ENCODE measurements at places on chromosomes 4 and X.
A peak's percentile ranks its signal among the peaks of the same experiment; 100 is the strongest.

DNA sequence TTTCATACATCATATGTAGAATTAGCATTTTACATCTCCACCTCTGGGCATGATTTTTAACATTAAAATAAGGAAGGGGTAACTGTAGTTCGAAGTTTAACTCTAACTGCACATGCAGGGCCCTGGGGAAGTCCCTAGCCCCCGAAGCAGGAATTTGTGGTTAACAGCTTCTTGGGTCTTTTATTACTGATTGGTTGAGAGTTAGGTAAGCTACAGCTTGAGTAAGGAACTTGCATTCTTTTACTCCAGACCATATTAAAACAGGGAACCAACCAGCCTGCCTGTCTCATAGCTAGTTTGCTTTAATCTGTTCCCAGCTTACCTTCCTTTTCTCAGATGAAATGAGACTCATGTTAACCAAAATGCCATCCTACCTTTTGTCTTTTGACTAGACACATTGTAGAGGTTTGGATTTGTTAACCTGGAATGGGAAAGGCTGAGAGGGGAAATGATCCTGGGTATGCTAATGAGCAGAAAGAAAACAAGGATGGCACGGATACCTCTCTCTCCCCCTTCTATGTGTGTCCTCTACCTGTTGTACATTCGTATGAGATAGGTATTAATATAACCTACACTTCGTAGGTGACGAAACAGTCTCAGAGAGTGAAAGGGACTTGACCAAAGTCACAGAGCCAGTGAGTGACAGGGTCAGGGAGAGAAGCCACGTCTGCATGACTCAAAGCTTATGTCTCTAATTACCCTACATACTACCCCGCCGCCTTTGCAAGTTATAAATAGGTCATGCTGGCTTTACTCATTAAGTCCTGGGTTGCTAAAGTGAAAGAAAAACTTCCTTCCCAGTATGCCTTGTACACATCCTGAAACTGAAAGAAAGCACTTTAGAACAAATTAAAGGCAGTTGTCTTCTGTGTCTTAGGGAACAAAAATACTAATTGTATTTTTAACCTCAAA, 119.5 kb upstream of the AFF2 start:
- peak; percentile 69 for DNase-seq

- peak; percentile 16 for DNase-seq
Measured at GRCh38 chr4:6582889-6583490, 8.0 kb downstream of the MAN2B2 start.

- DNase-seq: no peak
Measured at GRCh38 chr4:3729882-3730226, 36.3 kb upstream of the ADRA2C start.

DNA sequence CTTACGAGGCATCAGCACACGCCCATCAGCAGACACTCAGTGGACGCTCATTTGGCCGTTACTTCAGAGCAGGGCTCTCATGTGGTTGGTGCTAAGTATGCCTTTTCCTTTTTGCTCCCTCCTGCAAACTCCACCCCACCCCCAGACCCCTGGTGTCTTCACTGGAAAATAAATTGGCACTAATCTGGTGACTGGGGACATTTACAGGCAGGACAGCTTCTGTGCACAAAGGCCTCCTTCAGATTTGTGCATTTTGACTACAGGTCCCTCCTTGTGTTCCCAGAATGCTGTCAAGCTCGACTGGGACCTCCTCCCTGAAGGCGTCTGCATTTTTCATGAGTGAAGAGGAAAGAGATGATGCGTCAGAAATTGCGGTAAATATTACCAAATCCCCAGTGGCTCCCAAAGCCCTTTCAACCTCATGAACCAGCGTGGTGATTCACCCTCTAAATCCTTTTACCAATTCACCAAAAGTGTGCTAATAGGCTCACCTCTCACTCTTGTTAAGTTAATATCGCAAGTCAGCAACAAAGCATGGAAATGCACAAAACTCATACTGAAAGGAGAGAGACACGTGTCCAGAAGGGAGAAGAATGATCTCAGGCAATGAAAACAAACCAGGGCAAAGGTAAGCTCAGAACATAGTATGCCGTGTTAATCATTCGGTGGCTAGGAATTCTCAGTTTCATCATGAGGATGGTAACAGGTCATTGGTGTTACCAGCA, 119.0 kb downstream of the NKX6-1 start:
- DNase-seq: no peak

- DNase-seq: no peak
Measured at GRCh38 chrX:42220083-42220482, 296.7 kb upstream of the CASK start.

- DNase-seq: peak; percentile 19
Measured at GRCh38 chr4:103400405-103400804, 202.3 kb upstream of the CENPE start.

DNA sequence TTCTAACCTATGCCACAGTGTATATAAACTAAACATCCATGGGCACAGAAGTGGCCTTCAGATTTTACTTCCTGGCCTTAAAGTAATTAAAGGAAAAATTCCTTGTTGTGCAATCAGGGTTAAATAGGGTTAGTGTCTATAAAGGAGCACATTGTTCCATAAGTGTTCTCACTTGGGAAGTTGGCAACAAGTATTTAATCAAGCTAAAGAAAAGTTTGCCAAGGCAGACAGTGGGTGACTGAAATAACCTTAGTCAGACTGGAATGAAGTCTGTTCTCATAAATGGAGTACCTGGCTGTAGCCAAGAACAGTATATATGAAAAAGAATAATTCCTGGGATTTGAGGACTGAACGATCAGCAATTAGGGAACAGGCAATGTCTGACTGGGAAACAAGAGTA, 213.6 kb downstream of the HTR2C start:
- no peak for DNase-seq

GRCh38 chr4:42101446-42101975, 50.9 kb downstream of the BEND4 start:
- no peak for DNase-seq

GRCh38 chrX:9875801-9876200, 89.6 kb downstream of the SHROOM2 start:
- DNase-seq: no peak

DNA sequence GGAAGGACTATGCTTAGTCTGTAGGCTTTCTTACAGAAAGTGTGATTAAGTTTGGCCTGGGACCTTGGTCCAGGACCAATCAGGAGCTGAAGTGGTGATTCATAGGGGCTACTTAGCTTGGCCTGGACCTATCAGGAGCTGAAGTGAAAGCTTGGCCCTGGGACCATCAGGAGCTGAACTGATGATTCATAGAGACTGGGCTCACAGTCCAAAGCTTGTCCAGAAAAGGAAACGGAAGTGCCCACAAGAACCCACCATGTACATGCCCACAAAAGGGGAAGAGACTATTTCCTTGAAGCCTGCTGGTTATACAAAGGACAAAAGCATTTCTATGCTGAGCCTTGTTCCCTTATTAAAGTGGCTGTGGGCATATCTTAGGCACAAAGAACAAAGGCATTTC, 12.6 kb downstream of the TENT5D start:
- DNase-seq: peak; percentile 67

DNA sequence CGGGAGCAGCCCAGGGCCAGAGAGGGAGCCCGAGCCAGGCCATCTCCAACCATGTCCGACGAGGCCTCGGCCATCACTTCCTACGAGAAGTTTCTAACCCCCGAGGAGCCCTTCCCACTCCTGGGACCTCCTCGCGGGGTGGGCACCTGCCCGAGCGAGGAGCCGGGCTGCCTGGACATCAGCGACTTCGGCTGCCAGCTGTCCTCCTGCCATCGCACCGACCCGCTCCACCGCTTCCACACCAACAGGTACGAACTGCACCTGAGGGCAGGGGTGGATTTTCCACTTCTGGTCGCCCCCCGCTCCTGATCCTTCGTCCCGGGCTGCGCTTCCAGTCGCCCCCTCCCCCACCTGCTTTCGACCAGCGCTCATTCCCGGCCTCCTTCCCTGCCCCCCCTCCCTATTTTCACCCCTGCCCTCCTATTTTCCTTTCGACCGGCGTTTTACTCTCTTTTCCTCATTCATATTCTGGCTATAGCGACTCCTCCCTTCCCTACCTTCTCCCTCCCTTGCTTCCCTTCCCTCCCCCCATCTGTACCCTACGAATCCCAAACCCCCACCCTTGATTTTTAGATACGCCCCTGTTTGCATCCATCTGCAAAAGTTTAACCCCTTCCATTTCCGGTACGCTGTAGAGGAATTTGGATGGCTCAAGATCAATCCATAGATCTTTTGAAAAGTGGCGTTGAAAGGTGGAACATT, 633 bp downstream of the FAM199X start:
- DNase-seq: peak; percentile 12

GRCh38 chr4:124322234-124323065, 390.1 kb downstream of the ANKRD50 start:
- DNase-seq: peak; percentile 76

- DNase-seq: peak; percentile 71
Measured at GRCh38 chrX:43552156-43552555, 103.9 kb upstream of the MAOA start.

DNA sequence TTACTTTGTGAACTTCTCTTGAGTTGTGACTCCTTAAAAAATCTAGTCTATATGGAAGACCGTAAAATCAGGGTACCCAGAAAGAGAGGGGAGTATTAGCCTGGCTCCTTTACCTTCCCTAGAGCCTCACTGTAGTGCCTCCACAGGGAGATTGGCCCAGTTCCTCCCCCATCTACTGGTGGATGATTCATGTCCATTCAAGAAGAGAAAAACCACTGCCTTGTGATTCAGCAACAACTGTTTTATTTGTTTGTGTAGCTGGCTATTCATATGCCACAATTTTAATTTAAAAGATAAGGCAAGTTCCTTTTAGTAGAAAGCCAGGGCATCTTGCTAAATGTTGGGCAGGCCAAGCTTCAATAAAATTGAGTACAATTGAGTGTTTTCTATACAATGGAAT, 221.8 kb upstream of the KCNIP4 start:
- peak; percentile 13 for DNase-seq

DNA sequence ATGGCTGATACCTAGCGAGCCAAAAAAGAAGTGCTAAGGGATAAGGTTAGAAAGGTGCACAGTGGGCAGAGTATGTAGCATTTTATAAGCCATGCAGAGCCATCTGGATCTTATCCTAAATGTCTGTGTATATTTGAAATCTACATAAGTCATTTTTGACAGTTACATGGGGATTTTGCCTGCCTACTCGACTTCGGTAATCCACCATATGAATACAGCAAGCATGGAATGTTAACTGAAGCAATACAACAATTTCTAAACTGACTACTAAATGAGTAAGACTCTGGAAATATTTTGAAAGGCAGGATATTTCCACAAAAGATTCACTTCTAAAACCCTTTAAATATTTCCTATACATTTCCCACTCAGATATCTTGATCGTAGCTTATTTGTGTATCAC, 122.5 kb downstream of the KCNIP4 start:
- DNase-seq: no peak

GRCh38 chr4:125191232-125191631, 123.5 kb upstream of the FAT4 start:
- DNase-seq: no peak

- DNase-seq: no peak
Measured at GRCh38 chr4:137738375-137738990, 206.2 kb upstream of the PCDH18 start.

GRCh38 chr4:27057053-27057452, 196.4 kb downstream of the STIM2 start:
- DNase-seq: no peak

- DNase-seq: no peak
Measured at GRCh38 chr4:15042529-15043167, 40.4 kb downstream of the CPEB2 start.

- no peak for DNase-seq
Measured at GRCh38 chrX:153938226-153938786, 3.5 kb upstream of the NAA10 start.

DNA sequence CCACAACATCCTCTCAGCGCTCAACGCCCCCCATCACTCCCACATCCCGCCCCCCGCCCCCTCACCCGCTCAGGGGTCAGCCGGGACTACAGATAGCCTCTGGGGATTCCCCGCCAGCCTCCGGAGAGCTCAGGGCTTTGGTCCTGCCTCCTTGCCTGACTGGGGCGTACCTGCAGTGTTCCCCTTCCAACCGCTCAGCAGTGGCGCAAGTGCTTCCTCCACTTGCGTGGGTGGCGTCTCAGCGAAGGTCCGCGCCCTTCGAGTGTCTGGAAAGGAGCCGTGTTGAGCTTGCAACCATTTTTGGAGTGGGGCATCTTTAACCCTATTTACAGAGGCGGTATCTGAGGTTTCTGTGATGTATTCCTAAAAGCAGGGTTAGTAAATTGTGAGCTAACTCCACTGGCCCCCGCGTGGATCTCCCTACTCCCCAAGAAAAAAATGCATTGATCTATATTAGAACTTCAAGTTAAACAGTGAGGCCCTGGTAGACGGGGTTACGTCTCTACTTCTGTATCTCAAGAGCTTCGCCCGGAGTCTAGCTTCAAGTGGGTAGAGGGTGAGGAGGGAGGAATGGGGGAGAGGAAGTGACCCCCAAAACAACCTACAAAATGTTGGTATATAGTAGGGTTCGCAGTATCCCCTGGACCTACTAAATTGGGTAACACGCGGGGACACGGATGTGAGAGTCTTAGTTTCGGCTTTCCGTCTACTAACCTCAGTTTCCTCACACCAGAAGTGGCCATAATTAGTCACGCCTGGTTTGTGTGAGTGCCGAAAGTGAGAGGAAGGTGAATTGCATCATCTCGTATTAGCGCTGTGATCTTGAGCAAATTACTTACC, 16.1 kb downstream of the NKX3-2 start:
- DNase-seq: peak; percentile 17

DNA sequence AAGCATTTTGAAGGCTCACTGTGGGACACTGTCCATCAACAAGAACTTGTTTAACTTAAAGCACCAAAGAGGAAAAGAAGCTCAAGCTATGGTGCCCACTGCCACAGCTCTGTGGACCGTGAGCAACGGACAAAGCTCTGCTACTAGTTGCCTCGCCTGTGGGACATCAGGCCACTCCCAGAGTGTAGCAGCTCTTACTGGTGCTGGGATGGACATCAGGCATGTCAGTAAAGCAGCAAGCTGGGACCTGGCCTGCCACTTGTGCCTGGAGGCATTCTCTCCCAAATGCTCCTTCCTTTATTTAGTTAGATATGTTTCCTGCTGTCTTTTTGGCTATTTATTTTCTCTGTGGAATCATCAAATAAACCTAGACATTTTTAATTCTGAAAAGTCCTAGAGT, 46.7 kb downstream of the TMEM154 start:
- DNase-seq: no peak

GRCh38 chr4:60042941-60043340, 1157.2 kb upstream of the ADGRL3 start:
- DNase-seq: peak; percentile 73

- no peak for DNase-seq
Measured at GRCh38 chrX:129701624-129702069, 37.1 kb upstream of the XPNPEP2 start.

DNA sequence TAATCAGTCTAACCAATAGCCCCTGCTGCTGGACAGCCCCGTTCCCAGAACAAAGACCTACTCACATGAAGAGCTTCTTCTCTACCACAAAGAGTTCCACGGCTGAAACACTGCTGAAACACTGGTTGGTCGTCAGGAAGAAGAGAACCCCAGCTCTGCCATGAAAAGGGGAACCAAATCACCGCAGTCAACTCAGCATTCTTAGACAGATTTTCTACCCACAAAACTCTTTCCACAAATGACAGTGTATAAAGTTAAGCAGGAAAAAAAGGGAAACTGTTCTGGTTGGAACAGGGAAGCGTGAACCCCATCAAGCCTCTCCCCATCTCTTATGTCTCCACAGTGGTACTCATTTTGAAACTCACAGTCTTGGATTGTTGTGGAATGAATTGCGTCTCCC, 57.3 kb downstream of the ABCG2 start:
- DNase-seq: no peak
